ENCODE measurements at places on chromosomes 2 and 18.
A peak's percentile ranks its signal among the peaks of the same experiment; 100 is the strongest.

GRCh38 chr2:219020604-219021365 lies 20.5 kb downstream of the CFAP65 start:
- DNase-seq: no peak

DNA sequence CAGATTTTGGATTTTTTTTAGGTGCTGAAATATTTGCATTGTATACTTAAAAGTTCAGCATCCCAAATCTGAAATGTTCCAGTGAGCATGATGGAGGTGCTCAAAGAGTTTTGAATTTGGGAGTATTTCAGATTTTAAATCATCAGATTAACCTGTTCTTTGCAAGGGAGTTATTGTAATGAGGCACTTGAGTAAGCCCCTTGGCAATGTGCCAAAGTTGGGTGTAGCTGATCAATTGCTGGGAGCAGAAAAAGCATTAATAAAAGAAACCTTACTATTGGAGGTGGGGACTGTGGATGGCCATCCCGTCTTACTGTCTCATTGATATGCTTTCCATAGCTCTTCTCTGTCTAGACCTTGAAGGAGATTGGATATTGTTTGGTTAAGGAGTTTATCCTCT lies 28.3 kb downstream of the MALT1 start:
- no peak for DNase-seq

DNA sequence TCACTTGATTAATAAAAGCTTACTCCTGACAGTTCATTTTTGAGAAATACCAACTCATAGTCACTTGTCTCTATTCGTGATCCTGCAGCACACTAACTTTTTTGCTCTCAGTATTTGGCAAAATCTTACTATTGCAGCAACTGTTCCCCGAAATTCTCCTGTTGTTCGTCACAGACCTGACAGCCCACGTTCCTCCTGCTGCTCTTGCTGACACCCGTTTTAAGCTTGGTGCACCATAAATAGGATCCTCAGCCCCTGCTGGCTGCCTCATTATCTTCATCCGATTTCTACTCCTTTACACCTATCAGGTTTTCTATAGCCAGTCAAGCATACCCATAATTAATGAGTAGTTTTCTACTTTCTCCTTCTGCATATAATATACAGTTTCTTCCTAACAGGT lies 368.8 kb downstream of the PLCL1 start:
- no peak for DNase-seq

DNA sequence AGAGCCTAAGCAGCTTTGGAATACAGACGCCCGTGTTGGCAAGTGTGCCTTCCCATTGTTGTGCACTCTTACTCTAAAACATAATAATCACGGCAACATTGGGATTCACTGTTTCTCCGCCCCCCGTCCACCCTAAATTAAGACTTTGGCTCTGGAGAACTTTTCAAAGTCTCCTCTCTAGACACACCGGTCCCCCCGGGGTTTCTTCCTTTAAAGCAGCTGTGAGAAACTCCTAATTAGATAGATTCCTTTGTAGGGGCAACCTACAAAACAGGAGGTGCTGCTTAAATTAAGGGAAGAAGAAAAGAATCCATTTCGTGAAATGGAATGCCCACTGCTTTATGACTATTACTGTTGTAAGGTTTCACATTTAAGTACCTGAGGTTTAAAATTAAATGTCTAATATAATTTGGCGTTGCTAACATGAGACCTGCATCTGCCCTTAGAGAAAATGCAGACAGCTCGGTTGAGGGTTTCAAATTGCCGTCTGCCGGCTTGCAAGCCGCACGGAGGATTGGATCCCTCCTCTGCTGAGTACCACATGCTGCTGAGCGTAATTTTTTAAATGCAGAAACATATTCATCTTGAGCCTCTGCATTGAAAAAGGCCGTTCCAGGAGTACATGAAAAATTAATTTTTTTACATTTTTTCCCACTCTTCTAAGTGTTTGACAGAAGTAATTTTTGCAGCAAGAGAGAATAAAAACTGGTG lies 233.3 kb downstream of the GBX2 start:
- DNase-seq: no peak

DNA sequence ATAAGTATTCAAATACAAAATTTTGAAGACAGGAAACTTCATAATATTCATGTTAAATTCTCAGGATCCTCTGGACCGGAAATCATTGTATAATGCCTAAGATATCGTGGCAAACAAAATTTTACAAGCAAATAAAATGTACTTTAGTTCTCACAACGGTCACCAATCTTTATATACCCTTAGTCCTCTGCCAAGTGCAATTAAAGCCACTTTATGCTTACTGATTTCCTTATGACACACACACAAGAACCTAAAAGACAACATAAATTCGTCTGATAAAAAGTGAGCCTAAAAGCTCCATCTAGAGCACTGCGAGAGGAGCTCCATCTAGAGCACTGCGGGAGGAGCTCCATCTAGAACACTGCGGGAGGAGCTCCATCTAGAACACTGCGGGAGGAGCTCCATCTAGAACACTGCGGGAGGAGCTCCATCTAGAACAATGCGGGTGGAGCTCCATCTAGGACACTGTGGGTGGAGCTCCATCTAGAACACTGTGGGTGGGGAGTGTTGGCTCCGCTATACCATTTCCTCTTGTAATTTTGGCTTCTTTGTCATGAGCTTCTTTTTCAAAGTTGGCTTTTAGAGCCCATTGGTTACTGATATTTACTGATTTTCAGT lies 15.9 kb downstream of the ATP8B1 start:
- DNase-seq: no peak

DNA sequence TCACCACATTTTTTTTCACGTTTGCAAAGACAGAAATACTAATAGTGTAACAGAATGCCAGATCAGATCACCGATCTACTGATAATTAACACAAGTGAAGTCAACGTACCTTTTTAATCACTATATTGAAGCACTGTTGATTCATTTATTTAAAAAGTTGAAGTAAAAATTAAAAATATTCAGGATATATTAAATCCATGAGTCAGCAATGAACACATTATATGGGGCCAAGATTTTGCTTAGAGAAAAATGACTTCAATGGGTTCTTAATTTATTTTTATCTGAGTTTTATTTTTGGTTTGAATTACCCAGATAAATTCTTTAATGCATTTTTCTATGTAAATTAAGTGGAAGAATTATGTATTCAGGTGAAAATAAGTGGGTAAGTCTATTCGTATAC lies 14.2 kb downstream of the SPHKAP start:
- DNase-seq: no peak

DNA sequence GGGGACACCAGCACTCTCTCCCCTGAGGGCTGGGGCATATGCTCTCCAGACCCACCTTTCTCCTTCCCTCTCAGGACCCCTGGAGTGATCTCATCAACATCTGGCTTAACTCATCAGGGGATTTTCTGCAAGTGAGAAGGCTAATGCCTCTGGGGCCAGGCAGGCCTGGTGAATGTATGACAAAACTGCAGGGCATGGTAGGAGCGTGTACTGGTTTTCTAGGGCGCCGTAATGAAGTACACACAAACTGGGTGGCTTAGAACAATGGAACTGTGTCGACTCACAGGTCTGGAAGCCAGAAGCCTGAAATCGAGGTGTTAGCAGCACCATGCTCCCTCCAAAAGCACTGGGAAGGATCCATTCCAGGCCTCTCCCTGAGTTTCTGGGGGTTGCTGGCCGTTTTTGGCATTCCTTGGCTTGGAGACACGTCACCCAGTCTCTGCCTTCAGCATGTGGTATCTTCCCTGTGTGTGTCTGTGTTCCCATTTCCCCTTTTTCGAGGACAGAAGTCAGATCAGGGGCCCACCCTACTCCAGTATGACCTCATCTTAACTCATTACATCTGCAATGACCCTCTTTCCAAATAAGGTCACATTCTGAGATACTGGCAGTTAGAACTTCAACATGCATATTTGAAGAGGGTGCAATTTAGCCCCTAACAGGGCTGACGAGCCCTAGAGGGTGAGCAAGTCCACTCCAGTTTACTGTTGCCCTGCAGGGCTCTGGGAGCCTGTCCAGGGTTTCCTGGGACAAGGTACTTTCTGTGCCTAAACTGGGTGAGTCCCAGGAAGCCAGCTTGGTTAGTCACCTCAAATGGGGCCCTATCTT lies 45.5 kb upstream of the CAB39 start:
- DNase-seq: peak; percentile 68

DNA sequence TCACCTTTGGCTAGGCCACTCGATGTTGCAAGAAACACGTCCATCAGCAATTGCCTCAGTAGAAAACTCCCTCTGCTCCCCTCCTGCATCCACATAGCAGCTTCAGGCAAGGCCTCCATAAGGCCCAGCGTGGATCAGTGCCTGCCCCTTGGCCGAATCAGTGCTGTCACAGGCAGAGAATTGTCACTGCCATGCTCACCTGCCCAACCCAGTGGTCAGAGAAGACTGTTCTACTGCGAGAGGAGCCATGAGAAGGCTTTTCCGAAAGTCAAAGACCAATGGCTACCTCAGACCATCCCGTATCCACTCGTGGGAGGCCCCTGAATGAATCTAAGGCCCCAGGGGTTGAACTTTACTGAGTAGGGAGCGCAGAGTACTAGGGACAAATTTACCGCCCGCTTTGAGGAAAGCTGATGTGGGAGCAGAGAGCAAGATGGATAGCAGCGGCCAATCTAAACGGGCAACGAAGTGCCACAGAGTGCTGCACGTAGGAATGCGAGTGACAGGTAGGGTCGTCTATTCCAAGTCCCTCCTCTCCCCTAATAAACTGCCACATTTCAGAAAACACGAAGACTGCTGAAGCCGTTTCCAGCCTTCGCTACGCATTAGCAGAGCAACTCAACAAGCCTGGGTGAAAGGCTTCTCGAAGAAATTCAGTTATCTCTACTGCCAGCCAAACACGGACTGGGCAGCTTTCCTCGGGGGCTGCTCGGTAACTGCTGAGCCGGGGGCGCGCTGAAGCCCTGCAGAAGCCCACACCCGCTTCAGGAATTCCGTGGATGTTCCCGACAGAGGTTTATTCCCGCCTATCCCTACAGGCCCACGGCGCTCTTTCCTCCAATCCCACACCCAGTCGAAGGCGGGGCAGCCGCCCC lies 968 bp upstream of the RALBP1 start:
- DNase-seq: peak; percentile 87

DNA sequence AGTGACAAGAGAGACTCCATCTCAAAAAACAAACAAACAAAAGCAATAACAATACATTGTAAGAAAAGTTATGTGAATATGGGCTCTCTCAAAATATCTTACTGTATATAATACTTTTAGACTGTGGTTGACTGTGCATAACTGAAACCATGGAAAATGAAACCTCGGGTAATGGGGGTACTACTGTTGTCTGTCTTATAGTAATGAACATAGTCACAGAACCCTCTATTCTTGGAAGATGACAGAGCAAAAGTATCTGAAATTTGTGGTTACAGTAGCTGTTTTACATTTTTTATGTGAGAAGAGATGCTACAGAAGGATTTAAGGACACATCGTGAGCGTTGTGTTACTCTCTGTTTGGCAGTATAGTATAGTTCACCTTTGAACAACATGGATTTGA lies 60.5 kb downstream of the MAP4K4 start:
- peak; percentile 83 for DNase-seq

- DNase-seq: no peak
Measured at GRCh38 chr2:240964704-240965295, 33.6 kb upstream of the SNED1 start.

DNA sequence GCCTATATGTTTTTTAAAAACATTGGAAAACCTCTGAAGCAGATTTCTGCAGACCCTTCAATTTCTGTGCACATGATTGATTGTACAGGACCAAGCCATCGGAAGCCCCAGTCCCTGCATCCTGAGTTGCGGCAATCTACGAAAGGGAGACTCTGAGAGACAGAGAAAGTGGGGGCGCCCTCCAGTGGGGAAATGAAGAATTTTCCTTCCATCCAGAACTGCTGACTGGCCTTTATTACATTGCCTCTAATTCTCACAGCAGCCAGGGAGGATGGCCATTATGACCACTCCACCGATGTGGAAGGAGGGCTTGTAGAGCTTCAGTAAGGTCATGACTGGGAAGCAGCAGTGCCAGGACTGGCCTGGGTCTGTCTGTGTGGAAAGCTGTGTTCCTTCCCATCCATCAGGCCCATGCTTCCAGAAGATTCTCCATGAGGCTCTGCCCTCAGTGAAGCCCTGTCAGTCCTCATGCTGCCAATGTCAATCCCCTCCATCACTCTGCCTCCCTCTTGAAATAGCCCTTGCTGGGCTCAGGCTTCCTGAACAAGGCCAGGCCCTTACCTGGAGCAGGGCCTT lies 20.0 kb upstream of the RESP18 start:
- peak; percentile 77 for DNase-seq

- DNase-seq: no peak
Measured at GRCh38 chr2:88666576-88666975, 24.9 kb upstream of the RPIA start.

- DNase-seq: peak; percentile 19
Measured at GRCh38 chr2:102592601-102593000, 26.8 kb upstream of the SLC9A2 start.
